ENCODE measurements at places on chromosomes 13 and 19.

DNA sequence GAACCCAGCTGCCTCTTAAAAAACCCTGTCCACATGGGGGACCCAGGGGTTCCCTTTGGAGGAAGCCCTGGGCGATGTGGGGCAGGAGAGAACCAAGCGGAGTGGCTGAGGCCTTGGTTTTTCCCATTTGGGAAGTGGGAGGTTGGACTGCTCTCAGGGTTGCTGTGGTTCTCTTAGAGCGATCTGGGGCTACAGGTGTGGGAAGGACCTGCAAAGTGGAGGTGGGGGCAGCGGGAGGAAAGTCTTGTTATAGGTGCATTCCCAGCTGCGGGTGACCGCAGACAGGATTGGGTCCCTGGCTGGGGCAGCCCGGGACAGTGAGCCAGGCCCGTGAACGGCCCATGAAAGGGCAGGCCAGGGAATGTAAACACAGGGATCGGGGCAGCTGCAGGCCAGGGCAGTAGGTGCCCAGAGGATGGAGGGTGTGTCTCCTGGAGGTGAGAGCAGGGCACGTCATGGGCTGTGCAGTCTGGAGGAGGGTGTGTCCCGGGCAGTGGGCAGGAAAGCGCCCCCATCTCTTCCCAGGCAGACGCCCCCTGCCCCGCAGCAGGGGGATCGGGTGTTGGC lies 814 bp downstream of the SLC25A23 start:
- no peak for DNase-seq

- no peak for DNase-seq
These were observed 7.3 kb upstream of the GADD45B start for GRCh38 chr19:2468596-2468995.

DNA sequence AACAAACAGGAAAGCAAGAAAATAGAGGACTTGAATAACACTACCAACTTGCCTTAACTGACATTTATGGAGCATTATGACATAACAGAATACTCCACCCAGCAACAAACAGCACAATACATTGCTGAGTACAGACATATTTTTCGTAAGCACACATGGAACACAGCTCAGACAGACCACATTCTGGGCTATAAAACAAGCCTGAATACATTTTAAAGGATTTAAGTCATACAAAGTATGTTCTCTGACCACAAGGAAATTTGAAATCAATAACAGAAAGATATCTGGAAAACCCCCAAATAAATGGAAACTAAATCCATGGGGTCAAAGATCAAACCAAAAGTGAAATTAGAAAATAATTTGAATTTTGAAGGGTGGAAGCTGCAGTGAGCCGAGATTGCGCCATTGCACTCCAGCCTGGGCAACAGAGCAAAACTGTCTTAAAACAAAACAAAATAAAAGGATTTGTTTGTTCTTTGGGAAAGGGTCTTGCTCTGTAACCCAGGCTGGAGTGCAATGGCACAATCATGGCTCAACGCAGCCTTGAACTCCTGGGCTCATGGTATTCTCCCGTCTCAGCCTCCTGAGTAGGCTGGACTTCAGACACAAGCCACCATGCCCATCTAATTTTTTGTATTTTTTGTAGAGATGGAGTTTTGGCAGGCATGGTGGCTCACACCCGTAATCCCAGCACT lies 5.6 kb downstream of the ZDHHC20 start:
- DNase-seq, result no peak

DNA sequence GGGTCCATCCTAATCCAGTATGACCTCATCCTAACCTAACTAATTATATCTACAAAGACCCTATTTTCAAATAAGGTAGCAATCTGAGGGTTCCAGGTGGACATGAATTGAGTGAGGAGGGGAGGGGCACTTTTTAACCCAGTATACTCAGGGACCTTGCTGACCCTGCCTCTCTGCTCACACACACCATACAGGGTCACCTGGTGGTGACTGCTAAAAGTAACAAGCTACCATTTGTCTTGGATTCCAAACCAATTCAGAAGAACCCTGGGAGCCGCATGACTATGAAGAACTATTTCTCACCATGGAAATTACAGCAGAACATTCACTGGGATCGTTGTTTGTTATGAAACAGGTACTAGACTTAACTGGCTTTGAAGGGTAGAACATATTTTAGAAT lies 151.9 kb downstream of the LACC1 start:
- no peak for DNase-seq

DNA sequence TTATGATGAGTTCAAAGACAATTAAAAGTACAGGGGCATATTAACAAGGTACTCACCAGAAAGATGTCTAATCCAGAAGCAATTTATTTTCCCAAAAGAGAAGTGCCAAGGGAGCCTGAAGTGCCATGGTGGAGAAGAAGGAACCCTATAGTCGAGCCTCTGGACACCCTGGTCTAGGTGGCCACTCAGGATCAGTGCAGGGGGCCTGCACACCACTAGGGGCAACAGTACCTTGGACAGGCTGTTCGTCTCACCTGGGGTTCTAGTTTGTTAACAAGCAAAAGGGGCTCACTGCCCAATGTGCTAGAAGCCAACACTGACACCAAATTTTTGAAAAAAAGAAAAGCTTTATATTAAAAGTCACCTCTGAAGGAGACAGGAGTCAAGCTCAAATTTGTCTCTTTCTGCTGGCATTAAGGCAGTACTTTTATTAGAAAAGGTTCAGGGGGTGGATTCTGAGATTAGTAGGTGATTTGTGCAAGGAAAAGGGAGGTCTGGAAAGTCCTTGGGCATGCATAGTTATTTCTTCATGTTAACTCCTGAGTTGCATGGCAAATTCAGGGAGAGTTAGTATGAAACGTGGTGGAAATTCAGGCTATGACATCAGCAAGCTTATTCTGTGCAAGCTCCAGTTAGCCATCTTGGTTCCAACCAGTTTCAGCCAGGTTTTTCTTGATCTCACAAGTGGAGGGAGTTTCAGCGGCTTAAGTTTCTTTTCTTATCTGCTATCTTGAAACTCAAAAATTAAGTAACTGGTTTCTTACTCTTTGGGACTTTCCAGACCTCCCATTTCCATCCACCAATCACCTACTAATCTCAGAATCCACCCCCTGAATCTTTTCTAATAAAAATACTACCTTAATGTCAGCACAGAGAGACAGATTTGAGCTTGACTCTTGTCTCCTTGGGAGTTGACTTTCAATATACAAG lies 884 bp upstream of the CBY2 start:
- DNase-seq, result no peak

- no peak for DNase-seq
These were observed 18.2 kb upstream of the COMP start for GRCh38 chr19:18809149-18809868.

DNA sequence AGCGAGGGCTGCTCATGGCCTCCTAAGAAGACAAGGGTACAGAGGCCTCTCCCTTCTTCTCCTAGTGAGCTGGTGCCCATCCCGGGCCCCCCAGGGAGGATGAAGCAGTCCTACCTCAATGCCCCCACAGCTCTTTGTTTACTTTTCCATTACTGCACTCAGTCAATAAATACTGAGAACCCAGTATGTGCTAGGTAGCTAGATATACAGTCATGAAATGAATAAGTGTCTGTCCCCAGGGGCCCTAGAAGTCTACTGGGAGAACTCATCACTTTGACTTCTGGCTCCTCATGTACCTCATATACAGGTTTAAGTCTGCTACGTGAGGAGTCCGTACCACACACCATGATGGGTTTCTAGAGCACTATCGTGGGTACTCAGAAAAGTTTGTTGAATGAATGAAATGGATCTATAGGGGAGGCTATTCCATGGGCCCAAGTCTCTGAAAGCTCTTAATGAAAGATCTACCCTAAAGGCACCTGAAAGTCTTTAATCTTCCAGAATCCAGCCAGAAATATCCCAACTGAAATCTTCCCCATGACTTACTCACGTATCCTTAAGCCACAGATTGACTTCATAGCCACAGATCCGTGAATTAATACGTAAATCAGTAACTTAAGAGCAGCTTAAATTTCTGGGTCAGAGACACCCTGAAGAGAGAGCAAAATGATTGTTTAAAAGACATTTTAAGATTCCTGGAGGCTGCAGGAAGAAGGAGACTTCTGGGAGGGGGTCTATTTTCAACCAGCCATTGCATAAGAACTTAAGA lies 51.6 kb upstream of the POMP start:
- no peak for DNase-seq

GRCh38 chr19:1650650-1651567 lies 1.5 kb downstream of the TCF3 start:
- peak; percentile 78 for DNase-seq

GRCh38 chr19:33720691-33721682 lies 75.7 kb upstream of the KCTD15 start:
- no peak for DNase-seq

- DNase-seq, result no peak
These were observed 240.3 kb downstream of the SPRY2 start for GRCh38 chr13:80100636-80101035.

- DNase-seq, result no peak
These were observed 453.3 kb downstream of the TSHZ3 start for GRCh38 chr19:30895946-30896345.

DNA sequence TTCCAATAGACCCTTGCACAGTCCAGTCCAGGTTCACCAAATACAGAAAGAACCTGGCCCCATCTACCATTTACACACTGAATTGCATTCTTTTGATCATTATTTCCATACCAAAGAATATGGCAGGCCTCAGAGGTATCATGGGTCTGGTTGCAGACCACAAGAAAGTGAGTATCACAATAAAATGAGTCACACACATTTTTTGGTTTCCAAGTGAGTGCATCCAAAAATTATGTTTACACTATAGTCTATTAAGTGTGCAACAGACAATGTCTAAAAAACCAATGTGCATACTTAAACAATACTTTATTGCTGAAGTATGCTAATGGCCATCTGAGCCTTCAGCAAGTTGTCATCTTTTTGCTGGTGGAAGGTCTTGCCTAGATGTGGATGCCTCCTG lies 105.3 kb downstream of the SPACA7 start:
- DNase-seq, result no peak

DNA sequence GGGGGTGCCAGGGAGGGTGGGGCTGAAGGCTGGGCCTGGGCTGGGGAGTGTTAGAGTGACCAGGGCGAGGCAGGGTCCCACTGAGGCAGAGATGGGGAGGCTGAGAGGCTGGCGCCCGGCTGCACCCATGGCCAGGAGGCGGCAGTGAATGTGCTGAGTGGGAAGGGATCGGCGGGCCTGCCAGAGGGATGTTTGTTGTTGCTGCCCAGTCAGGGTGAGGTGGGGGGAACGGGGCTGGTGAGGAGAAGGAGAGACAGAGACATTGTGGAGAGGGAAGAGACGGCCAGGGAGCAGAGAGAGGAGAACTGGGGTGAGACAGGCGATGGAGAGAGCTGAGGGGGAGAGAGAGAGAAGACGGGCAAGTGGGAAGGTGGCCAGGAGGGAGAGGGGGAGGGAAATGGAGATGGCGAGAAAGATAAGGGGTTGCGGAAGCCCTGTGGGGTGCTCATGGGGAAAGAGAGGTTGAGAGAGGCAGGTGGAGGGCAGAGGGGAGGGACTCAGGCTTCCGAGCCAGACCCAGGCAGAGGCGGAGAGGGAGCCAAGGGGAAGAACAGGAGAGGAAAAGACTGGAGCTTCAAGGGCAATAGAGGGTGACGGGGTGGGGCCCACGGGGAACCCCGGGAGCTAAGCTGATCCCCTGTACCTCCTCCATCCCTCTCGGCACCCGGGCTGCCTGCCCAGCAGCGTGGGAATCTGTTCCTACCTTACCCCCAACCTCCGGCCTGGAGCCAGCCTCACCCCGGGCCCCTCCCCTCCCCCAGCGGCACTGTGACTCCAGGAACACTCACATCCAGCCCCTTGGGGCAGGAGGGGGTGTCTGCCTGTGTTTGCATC lies 690 bp upstream of the B3GNT8 start:
- peak; percentile 47 for DNase-seq

DNA sequence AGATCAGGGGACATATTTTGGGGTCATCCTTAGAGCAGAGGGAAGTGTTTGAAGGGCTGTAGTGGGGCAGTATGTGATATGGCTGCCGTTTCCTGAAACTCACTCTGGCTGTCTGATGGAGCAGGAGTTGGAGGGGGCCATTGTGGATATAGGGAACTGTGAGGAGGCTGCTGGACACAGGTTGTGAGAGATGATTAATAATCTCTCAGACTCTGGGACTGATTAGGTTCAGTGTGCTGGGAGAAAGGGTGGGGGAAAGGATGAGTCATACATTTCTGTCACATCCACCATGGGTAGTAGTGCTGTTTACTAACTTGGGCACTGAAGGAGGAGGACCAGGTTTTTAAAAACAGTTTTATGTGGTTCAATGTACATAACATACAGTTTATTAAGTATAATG lies 4.8 kb downstream of the B3GLCT start:
- DNase-seq, result no peak

DNA sequence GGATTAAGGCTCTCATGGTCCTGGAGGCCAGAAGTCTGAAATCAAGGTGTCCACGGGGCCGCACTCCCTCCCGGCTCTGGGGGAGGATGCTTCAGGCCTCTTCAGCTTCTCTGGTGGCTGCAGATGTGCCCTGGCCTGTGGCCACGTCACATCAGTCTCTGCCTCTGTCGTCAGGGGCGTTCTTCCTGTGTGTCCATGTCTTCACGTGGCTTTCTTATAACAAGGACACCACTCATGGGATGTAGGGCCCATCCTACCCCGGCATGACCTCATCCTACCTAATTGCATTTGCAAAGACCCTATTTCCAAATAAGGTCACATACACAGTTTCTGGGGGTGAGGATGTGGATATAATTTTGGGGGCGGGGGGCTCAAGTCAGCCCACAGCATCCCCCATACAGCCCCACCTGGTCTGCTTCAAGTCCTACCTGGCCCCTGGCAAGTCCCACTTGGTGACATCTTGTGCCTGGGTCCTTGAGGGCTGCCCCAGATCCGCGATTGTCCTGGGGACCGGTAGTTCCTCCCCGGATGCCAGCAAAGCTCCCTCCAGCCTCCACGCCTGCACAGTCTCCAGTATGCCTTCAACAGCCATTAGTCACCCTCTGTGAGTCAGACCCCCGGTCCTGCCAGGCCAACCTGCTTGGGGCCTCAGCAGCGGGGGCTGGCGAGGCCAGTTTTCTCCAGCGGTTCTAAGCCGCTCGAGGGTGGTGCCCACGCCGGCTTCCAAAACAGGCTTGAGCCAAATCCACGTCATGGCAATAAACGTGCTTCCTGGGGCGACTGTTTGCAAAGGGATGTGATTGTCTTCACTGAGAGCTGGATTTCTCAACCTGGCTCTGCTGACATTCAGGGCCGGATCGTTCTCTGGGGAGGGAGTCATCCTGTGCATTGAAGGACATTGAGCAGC lies 32.2 kb downstream of the MYO9B start:
- peak; percentile 78 for DNase-seq

- DNase-seq, result no peak
These were observed 32.9 kb downstream of the PAN3 start for GRCh38 chr13:28171266-28171665.

- DNase-seq, result no peak
These were observed 102.2 kb upstream of the EDNRB start for GRCh38 chr13:78020861-78021260.

DNA sequence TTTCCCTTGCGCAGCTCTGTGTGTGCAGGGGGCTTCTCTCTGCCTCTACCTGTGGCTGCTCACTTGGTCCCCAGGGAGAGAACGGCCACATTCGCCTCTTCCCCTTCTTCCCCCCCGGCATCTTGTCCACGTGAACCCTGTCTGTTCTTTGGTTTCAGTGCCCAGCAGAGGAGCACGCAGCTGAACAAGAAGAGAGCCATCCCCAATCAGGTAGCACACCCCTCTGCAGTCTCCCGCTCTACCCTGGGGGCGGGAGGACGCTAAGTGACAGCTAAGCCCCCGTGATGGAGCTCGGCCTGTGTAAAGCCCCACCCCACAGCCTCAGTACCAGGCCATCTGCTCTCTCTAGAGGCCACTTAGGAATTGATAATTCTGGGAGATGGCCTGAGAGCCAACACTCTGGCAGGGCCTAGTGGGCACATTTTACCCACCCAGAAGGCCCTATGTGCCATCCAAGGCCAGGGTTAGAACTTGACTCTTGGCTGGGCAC lies 30.2 kb downstream of the TMED1 start:
- no peak for DNase-seq

Measured in CD4-positive, alpha-beta T cell treated with Interleukin-15 for 1 hour (primary cell).